ENCODE measurements at places on chromosomes 7 and 10.

GRCh38 chr7:88669913-88670312 is 89.6 kb upstream of the ZNF804B start:
- DNase-seq = no peak

DNA sequence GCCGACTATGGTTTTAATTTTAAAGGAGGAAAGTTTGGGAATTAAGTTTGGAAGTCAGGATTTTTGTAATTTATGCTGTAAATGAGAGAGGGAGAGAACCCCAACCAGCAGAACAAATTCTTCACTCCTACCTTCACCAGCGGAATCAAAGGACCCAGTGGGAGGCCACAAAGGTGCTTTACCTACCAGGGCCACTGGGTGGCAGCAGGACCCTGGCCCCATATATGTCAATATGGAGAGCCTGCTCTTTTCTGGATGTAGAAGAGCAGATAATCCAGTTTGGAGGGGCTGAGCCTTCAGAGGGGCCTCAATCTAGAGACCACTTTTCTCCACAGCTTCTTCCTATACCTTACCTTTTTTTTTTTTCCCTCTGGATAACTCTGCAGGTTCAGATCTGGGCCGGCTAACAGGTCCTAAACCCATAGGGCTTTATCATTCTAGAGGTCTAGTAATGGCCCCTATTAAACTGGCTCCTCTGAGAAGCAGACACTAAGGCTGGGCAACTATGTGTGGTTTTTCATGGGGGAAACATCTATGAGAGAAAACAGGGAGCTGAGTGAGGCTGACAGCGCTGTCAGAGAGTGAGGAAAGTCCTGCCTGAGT is 8.5 kb upstream of the SCD start:
- DNase-seq = no peak

DNA sequence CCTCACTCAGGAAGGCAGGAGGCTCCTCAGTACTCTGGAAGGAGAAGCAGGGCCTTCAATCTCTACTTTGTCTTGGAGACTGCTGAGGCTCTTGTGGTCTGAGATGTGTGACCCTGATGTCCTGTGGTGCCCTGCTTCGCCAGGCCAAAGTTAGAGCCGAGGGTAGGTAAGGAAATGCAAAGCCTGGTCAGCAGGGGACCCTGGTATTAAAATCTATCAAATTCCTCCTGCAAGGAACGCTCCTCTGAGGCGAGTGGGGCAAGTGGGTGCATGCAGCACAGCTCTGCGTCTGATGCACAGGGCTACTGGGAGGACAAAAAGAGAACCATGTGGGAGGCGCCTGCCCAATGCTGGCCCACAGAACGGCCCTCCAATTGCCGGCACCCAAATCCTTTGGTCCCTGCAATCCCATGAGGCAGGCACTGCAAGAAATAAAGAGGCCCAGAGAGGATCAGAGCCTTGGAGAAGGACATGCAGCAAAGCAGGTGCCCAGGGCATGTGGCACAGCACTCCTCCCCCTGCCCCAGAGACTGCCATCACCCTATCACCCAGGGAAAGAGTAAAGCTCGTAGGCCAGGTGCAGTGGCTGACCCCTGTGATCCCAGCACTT is 23.1 kb upstream of the ZMIZ1 start:
- no peak for DNase-seq

GRCh38 chr7:83040484-83040883 is 122.2 kb downstream of the PCLO start:
- DNase-seq = no peak

- DNase-seq = no peak
Observed at GRCh38 chr10:15123749-15124184, 26.6 kb downstream of the RPP38 start.

GRCh38 chr7:92665926-92666325 is 75.7 kb upstream of the FAM133B start:
- no peak for DNase-seq

DNA sequence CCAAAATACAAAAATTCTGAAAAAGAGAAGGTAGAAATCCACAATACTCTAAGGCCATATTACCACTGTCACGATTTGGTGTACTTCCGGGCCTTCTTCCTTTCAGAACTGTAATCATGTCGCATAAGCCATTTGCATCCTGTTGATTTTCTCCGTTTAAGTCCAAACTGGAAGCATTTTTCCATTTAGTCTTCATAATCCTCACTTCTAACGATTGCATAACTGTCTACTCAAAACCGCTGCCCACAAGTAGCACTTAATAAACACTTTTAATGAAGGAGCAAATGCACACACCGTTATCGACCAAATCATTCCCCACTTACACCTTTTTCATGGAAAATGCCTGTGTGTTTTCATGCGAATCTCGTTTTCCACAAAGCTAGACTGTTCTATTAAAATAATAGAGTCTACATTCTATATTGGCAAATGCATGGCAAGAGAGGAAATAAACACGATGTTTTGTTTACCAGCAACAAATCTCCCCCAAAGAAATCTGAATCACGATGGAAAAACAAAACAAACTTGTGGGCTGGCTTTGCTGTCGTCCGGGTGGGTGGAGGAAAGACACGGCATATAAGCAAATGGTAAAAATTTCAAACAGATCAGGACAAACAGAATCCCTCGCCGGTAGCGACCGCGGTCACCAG is 1.0 kb downstream of the ATE1 start:
- DNase-seq = no peak

GRCh38 chr10:101494650-101495049 is 93.4 kb downstream of the POLL start:
- DNase-seq = no peak

GRCh38 chr7:66315192-66315591 is 110.1 kb downstream of the TPST1 start:
- DNase-seq = no peak

DNA sequence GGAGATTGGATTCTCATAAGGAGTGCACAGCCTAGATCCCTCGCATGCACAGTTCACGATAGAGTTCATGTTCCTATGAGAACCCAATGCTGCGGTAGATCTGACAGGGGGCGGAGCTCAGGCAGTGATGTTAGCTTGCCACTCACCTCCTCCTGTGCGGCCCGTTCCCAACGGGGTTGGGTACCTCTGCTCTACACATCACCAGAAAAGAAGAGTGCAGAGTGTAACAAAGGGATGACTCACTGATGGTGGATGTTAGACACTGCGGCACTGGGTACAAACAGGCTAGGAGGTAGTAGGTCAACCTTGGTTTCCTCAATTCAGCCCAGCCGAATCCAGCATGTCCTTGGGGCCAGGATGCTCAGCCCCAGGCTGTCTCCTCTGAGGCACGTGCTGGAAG is 66.8 kb upstream of the CHST15 start:
- DNase-seq = no peak

DNA sequence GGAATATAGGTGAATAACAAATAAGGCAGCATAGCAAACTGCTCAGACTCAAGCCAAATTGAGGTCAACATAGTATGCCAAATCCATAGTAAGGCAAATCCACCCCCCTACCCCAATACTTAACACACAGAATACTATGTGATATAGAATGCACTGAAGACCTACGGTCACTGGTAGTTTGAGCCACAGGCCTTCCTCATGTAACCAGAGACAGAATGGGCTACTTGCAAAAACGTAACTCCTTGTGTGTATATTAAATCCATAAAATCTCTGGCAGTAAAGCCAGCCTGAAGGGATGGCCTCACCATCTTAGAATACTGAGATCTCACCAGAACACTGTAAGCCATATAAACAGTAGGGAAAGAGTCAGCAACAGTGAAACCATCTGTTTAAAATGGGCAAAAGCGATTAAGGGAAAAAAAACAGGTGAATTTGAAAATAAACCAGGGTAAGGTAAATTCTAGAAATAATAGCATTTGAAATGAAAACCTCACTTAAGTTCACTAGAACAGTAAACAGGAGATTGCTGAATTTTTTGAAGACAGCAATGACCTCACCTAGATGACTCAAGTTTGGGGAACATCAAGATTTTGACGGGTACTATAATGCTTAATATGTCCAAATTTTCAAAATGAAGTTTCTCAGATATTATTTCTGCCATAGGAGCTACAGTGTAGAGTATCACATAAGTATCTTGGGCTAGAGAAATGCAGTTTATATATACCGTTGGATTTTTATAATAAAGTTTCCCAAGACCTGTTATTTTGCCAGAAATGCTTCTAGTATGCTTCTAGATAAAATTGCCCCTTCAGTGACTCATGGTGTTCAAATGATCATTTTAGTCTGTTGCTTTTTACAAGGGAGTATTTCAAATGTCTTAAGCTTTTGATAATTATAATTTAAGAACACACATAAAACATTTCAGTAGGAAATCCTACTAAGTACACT is 13.9 kb downstream of the HNRNPA2B1 start:
- no peak for DNase-seq

GRCh38 chr10:127577376-127578258 is 28.5 kb downstream of the NPS start:
- no peak for DNase-seq

DNA sequence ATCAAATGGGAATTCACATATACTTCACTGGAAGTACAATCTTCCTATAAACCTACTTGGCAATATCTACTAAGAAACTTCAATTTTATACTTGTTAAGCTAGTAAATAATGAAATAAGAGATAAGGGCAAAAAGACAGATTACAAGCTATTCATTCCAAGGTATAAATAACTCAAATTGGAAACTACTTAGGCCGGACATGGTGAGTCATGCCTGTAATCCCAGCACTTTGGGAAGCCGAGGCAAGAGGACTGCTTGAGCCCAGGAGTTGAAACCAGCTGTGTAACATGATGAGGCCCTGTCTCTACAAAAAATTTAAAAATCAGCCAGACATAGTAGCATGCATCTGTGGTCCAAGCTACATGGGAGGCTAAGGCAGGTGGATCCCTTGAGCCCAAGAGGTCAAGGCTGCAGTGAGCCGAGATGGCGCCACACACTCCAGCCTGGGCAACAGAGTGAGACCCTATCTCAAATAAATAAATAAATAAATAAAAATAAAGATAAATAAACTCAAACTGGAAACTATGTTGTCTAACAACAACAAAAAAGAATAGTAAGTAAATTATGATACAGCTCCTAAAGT is 37.6 kb downstream of the ARHGAP21 start:
- no peak for DNase-seq

DNA sequence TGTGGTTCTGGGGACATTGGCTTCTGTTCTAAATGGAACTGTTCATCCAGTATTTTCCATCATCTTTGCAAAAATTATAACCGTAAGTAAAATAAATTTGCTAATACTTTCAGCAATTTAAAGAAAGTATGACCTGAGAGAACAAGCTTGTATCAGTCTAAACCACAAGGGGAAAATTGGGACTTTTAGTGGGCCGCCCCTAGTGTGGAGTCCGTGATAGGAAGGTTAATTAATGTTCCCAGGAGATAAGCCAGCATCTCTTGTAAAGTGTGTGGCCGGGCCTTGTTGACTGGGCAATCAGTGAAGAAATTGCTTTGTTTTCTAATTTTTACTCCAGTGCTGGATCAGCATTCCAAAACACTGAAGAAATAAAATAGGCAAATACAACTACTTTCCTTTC is 83.0 kb downstream of the ABCB5 start:
- DNase-seq = no peak

GRCh38 chr10:50294582-50294981 is 43.3 kb upstream of the ASAH2 start:
- DNase-seq = no peak

- no peak for DNase-seq
Observed at GRCh38 chr7:144487901-144488300, 84.4 kb upstream of the NOBOX start.

- no peak for DNase-seq
Observed at GRCh38 chr10:6612371-6612770, 32.3 kb upstream of the PRKCQ start.

DNA sequence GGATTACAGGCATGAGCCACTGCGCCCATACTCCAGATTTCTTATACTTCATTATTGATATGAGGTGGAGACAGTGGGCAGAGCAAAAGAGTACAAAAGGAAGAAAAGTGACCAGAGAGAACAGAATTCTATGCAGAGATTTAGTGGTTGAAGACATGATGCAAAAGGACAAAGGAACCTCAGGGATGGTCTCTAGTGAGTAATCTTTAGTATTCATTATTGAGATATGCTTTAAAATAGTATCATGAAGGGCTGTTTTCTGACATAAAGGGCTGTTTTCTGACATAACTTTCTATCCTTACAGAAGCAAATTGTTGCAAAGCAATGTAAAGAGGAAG is 81.2 kb upstream of the OIT3 start:
- no peak for DNase-seq

- DNase-seq = no peak
Observed at GRCh38 chr10:24556750-24557742, 166.6 kb downstream of the ARHGAP21 start.

DNA sequence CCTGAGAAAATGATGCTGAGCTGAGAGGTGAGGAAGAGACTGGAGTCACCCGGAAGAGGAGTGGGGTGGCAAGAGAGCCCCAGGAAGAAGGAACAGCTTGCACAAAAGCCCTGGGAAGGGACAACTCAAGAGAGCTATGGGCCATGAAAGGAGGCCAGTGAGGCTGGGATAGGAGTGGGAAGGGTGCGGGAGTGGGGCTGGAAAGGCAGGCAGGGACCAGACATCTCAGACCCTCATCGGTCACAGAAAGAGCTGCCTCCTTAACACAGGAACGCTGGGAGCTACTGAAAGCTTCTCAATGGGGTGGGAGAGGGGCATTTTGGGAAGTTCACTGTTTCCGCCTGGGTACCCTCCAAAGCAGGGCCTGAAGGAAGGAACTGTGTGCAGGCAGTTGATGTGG is 122.0 kb upstream of the UNC5B start:
- no peak for DNase-seq

DNA sequence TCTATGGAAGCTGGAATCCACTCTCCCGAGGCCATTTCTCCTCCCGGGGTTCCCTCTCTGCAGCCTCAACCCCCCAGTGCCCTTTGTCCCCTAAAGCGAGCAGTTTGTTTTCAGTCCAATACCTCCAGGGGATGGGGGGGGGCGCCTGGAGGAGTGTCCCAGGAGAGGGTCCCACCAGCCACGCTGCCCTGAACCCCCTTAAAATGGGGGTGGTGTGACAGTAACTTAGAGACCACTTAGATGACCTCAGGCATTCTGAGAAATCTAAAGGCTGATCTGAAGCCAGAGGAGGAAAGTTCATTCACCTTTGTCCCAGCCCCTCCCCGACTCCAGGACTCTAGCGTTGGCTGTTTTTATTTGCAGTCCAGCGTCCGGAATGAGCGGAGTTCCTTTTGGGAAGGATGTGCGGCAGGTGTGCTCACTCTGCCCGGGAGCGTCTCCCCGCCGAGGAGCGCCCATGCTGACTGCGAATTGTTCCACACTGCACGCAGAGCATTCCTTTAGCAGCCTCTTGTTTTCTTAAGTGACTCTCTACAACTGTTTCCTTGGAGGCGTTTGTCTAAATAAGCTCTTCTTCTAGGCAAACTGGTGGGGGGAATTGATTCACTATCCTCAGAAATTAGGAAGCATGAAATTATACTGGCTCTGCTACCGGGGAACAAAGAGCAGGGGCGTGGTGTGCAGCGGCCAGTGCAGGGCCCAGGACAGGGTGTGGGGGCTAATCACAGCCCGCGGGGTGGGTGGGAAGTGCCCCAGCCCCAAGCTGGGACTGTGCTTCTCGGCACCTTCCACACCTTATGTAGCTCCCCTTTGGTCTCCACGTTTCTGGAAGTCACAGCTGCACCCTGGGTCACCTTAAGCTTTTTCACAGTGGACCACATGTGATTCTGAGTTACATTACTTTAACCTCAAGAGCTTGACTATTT is 46.3 kb downstream of the SYPL1 start:
- DNase-seq = no peak

- DNase-seq = no peak
Observed at GRCh38 chr7:4200546-4201094, 481.5 kb upstream of the FOXK1 start.

Measured in NCI-H2029 treated with DMSO at 0.1 percent for 48 hours (cell line).